Stimulated activated CD4-positive, alpha-beta T cell treated with anti-CD3 and anti-CD28 coated beads, Interleukin-12 subunit alpha, Interleukin-12 subunit beta, amount 100 ng/mL, for 24 hours (primary cell): ENCODE measurements at places on chromosomes 1 and 21.

GRCh38 chr1:232556351-232556750 lies 73.6 kb downstream of the SIPA1L2 start:
- DNase-seq = no peak

DNA sequence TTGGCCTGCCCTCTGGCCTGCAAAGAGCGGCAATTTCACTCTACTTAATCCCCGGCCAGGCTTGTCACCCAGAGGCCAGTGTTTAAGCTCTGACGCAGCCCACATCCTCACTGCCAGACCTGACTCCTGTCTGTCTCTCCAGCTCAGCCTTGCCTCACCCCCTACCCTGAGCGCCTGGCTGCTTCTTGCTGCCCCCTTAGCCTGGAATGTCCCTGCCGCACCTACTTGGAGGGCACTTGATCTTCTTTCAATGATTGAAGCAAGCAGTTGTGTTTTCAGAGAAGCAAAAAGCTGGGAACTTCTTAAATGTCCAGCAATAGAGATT lies 87.4 kb upstream of the ZBTB40 start:
- DNase-seq = no peak

DNA sequence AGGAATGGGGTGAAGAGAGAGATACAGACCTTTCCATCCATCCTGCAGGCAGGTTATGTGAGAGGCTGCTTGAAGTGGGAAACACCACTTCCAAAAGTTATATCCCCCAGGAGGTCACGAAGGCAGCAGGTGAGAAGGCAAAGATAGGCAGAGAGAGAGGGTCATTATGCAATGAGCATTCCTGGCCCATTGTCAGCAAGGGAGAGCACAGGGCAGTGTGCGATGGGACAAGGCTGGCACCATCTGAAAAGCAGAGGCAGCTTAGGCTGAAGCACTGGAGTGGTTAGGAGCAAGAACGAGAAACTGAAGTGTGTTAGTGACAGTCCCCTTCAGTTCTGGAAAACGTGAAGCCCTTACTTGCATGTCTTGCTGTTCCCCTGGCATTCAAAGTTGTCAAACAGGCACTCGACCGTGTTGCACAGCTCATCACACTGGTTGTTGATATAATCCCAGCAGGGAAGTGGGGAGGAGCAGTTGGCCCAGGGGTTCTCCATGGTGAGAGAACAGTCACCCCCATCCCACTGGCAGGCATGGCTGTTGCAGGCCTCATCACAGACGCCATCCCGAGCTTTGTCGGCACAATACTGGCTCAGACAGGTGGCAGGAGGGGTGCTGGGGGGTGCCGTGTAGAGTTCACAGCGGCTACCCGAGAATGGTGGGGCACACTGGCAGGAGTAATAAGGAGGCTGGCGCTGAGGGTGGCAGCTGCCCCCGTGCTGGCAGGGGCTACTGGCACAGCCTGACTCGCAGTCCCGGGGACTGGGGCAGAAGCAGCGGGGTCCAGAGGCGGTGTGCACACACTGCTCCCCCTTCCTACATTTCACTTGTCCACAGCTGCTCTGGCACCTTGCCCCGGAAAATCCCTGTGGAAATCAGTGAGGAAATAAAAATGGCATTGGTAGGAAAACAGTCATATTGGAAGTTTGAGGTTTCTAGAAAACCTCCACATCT lies 28.9 kb upstream of the ADAM30 start:
- no peak for DNase-seq

GRCh38 chr1:2594001-2594640 lies 7.5 kb downstream of the PRXL2B start:
- no peak for DNase-seq

- no peak for DNase-seq
Observed at GRCh38 chr21:35027563-35028450, 21.3 kb downstream of the RUNX1 start.

DNA sequence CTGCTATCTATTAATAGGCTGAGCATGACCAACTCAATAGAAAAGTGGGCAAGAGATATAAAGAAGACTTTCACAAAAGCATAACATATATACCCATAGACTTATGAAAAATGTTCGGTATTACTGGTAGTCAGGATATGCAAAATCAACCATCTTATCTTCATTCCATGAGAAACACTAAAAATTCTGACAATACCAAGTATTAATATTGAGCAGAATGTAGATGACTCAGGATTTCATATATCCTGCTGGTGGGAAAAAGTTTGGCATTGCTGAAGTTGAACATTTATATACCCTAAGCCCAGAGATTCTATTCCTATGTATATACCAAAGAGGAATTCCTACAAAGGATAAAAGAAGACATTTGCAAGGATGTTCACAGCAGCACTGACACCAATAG lies 138.3 kb downstream of the CLEC20A start:
- DNase-seq = no peak

GRCh38 chr1:115314092-115314491 lies 24.0 kb downstream of the NGF start:
- DNase-seq = no peak

GRCh38 chr1:107263291-107263915 lies 122.6 kb downstream of the NTNG1 start:
- DNase-seq = no peak

GRCh38 chr1:110048923-110049601 lies 14.6 kb downstream of the STRIP1 start:
- DNase-seq = no peak

- DNase-seq = no peak
Observed at GRCh38 chr1:184896000-184896399, 78.3 kb downstream of the NIBAN1 start.

GRCh38 chr1:54199151-54199764 lies 572 bp downstream of the CYB5RL start:
- no peak for DNase-seq

GRCh38 chr1:170261669-170262068 lies 115.9 kb downstream of the NTMT2 start:
- no peak for DNase-seq

- DNase-seq = no peak
Observed at GRCh38 chr1:34075576-34075975, 89.5 kb downstream of the CSMD2 start.

DNA sequence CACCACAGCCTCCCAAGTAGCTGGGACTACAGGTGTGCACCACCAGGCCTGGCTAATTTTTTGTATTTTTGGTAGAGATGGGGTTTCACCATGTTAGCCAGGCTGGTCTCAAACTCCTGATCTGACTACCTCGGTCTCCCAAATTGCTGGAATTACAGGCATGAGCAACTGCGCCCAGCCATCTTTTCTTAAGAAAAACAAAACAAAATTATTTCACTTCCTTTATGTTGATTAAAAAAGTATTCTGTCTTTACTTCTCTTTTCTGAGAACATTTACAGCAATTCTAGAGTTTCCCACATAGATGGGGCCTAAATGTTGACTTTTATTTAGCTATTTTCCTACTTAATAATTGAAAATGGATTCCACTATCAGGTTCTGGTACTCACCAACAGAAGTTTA lies 17.3 kb upstream of the TMEM183A start:
- no peak for DNase-seq
